ENCODE measurements at places on chromosomes 6 and 20.

DNA sequence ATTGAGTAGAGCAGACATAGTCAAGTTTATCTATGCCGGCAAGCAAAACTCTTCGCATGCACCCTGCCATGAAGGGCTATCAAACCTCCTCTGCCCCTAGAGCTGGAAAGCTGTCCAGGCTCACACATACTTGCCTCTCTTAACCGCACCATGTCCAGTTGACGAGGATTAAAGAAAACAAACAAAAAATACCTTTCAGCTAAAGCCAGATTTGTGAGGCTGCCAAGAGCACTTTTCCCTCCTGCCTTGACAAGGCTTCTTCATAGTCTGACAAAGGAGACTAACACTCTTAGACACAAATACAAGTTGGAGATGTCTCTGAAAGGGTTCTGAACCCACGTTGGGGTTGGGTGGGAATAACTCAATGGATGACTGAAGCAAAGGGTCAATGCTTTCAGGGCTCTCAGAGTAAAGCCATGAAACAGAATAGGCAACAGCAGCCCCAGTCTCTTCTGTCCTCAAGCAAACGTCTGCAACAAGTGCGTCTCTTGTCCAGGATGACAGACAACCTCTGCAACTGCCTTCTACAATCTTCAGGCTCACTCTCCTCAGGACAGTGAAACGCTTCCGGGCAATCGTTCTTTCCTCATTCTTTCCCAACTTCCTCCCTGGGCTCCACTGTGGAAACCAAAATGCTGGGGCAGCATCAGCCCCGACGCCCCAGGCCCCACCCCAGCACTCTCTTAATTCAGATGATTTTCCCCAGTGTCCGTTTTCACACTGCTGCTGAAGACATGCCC, 57.8 kb downstream of the AGPAT4 start:
- DNase-seq, result no peak

- DNase-seq, result no peak
These were observed 636.8 kb downstream of the PRKN start for GRCh38 chr6:162090734-162091133.

DNA sequence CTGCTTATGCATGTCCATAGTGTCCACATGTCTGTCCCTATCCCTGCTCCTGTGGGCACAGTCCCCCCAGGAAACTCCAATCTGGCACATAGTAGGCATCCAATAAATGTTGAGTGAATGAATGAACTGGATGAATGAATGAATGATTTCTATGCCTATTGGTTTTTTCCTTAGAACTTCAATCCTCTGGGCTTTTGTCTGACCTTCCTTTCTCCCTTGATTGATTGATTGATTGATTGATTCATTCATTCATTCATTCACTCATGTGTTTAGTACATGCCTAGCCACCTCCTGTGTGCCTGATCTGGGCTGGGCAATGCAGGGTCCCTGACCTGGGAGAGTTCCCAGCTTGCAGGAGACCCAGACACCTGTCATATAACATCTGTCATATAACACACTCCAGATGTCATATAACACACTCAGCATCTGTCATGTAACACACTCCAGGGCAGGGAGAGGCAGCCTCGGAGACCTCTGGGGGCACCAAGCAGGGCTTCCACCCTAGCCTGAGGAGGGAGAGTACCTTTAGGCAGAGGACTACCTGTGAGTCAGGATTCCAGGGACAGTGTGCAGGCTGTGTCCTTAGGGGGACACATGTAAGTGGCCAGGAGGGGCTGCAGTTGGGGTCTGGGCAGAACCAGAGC, 17.9 kb downstream of the VSTM2L start:
- no peak for DNase-seq

DNA sequence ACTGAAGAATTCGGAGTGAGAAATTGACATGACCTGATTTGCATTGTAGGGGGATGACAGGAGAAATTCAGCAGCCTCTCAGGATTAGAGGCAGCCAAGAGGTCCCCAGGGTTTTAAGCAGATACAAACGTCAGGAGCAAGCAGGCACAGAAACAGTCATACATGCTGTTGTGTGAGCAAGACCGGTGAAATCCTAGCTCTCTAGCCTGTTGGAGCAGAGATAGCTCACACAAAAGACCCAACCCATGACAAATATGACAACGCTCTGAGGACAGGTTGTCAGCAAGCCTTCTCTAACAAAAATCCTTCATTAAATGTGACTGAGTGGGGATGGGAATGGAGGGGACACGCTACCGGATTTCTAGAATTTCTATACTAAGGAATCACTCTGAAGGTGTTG, 23.0 kb upstream of the AKAP12 start:
- no peak for DNase-seq

DNA sequence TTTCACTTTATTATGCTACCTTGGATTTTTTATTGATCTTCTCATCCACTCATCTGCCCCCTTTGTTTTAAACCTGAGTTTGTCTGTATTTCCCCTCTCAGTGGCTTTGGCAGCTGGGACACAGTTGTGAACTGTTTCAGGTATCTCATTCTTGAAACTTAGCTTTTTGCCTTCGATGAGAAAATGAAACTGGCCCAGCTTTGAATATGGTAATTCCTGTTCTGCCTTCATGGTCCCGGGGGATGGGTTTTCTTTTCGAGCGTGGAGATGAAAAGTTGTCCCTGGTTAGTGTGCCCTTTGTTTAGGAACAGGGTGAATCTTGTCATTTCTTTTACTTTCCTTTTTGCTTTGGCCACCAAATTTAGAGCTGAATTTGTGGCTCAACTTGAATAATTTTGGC, 25.6 kb downstream of the DHX35 start:
- no peak for DNase-seq

DNA sequence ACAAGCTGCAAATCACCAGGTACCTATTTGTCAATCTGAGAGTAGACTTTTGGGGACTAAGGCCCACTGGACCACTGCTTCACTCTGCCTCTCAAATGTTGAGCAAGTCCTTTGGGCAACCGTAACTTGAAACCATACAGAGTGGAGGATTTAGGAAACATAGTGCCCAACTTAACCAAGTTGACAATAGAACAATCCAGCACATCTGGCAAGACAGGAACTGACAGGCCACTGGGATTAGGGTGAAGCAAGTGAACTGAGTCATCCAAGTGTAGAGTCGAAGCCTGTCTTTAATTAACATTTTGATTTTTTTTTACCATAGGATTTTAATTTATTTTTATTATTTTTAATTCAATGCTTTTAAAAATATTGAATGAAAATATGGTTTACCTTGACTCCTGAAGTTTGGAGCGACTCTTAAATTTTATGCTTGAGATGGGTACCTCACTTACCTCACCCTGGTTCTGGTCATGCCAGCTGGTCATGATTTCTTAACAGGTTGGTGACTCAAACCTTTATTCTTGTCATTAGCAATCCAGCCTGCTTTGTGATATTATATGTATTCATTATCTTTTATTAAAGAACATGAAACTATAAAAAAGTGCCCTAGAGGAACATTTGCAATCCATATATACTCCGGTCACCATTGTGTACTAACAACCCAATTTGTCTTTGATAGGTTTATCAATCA, 312.1 kb upstream of the DEFB112 start:
- no peak for DNase-seq

DNA sequence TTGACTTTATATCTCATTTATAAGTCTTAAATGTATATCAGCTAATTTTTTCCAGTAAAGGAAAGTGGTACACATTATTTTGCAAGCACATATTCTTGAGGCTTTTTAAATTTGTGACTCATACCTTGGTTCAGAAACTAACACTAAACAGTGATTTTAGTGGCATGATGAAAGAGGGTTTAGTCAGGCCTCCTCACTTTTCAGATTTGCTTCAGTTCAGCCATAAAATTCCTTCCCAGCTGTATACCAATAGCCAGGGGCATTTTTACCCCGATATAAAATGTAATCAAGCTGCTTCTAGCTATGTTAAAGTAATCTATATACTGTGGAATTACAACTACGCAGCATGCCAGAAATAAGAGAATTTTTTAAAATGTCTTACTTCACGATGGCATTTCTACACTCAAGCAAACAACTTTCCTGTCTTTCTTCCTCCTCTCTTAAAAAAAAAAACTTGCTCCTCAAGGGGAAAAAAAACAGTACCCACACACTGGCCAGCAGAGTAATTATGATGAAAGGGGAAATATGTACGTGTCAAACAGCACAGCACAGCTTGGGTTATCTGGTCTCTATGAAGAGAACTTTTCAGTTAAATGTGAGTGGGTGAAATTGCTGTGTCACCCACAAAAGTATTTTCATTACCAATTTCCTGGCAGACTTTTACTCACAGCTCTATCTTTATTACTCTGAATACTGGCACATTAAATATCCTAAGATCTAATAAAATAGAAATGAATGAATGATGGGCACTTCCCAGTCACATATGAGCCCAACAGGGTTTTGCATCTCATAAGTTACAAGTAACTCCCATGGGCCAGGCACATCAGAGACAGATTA, 244.8 kb upstream of the TENT5A start:
- DNase-seq, result no peak

DNA sequence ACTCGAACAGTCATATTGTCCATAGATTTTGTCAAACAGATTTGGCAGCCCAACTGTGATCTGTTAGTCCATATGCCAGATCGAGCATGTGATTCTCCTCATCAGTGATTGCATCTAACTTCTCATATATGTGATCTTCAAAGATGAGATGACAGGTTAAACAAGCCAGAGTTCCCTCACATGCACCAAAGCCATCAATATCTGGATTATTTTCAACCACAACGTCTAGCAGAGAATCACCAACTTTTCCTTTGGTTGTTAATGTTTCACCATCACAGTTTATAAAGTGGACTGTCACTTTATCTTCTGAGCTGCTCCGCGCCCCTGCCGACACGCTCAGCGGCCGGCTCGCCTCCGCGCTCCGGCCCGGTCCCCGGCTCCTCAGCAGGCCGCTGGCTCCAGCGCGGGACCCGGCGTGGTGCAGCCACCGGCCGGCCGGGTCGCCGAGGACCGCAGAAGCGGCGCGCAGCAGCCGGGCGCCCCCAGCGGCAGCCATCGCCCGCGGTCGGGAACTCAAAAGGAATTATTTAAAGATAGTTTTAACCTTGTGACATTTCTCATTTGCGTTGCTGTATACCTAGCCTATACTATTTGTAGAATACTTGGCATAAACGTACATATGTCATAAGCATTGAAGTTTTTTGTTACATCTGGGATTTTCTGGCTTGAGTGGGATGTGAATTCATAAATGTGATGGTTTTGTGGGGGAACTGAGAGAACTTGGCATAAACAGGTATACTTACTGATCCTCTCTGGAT, 40.1 kb upstream of the DYNLRB1 start:
- DNase-seq, result peak; percentile 9

GRCh38 chr20:47818996-47819609, 33.8 kb upstream of the SULF2 start:
- DNase-seq, result no peak

DNA sequence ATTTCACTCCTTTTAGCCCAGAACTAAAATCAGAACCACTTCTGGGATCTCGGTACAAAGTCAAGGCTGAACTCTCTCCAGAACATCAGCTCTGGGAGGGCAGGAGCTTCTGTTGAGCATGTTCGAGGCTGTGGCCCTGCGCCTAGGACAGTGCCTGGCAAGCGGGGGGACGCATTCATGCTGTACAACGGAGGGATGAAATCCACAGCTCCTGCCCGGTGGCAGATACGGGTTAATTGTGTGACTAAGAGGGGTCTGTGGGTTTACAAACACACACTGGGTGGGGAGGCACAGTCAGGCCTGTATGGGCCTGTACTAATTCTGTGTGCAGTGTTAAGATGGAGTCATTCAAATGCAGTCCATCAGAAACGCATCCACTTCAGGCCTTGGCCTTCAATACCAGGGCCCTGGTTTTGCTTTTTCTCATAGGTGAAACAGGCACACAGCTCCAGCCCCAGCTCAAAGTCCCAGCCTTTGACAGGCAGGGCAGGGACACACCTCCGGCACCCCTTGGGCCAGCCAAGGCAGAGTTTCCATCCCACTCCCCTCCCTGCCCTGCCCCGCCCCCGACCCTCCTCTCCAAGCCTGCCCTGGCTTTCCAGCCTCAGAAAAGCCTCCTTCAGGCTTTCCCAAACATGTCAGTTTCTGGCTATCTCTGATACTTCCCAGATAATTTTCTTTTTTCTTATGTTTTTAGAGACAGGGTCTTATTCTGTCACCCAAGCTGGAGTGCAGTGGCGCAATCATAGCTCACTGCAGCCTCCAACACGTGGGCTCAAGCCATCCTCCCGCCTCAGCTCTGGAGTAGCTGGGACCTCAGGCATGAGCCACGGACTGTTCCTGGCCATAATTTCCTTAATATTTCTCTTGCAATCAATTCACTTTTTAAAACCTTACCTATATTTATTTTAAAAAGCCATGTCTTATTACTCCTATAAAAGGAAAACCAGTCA, 109.8 kb downstream of the SULF2 start:
- no peak for DNase-seq

DNA sequence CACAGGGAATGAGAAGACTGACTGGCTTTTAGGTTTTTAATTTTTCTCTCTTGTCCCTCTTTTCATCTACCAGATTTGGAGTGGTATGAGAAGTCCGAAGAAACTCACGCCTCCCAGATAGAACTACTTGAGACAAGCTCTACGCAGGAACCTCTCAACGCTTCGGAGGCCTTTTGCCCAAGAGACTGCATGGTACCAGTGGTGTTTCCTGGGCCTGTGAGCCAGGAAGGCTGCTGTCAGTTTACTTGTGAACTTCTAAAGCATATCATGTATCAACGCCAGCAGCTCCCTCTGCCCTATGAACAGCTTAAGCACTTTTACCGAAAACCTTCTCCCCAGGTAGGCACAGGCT, 644 bp downstream of the MAD2L1BP start:
- DNase-seq, result no peak

- no peak for DNase-seq
These were observed 58.4 kb downstream of the PDE7B start for GRCh38 chr6:135909737-135910387.

DNA sequence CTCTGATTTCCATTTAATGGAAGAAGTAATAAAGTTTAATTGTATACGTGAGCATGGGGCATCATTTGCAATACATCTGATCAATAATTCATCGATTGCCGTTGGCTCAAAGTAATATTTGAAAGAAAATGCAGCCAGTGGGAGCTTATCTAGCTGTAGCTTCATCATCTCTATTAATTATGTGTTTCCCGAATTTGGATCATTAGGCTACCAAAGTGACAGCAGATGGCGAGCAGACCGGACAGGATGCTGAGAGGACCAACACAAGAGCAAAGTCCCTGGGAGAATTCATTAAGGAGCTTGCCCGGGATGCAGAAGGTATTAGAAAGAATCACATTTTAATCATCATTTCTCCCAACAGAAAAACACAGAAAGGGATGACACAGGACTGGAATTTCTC, 327.1 kb downstream of the ARHGAP18 start:
- no peak for DNase-seq

- no peak for DNase-seq
These were observed 68.5 kb upstream of the SRSF6 start for GRCh38 chr20:43389211-43389610.

DNA sequence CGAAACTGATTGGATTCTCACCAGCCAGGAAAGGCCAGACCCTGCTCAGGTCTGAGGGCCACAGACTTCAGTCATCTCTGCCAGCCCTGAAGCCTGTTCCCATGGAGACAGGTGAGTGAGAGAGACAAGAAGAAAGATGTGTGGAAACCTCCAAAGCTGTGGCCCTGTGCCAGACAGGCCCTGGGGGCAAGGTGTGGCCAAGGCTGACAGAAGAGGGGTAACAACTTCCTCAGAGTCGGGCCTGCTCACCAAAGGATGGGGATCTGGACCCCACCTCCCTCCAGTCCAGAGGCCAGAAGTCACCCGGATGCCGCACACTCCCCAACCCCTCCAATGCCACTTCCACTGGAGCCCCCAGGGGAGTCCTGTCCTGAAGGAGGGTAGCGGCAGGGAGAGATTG, 73.6 kb downstream of the MDGA1 start:
- DNase-seq, result no peak

- no peak for DNase-seq
These were observed 71.3 kb downstream of the ATXN1 start for GRCh38 chr6:16689788-16690607.

GRCh38 chr6:48957781-48958180, 505.3 kb downstream of the MMUT start:
- DNase-seq, result no peak

All from NCI-H2227 treated with DMSO at 0.1 percent for 48 hours (cell line).